NCI-H524 treated with DMSO at 0.1 percent for 48 hours (cell line): ENCODE measurements at places on chromosomes 13 and 19.

GRCh38 chr13:98512774-98513665 lies 63.9 kb downstream of the STK24 start:
- no peak for DNase-seq

- no peak for DNase-seq
These were observed 174.2 kb downstream of the RBM26 start for GRCh38 chr13:79231887-79232286.

DNA sequence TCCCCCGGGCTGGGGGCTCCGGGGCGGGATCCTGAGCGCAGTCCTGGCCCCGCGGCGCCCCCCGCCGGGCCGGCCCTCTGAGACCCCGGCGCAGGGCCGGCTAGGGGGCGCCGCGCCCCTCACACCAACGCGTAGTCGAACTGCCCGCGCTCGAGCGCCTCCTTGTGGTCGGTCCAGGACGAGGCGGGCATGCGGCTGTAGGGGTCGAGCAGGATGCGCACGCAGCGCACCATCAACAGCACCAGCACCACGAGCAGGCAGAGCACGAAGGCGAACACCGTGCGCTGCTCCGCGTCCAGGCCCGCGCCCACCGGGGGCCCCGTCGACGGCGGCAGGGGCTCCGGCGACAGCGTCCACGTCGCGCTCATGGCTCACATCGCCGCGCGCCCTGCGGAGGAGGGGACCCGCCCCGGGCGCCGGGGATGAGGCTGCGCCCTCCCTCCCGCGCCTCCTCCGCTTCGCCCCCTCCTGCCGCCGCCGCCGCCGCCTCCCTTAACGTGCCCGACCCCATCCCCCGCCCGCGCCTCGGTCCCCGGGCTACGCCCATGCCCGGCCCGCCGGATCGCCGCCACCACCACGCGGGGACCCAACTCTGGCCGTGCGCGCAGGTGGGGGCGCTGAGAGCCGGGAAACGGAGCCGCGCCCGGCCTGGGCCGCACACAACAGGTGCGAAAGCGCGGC lies 624 bp downstream of the CTXN1 start:
- peak; percentile 26 for DNase-seq

- DNase-seq: no peak
These were observed 406.8 kb downstream of the DACH1 start for GRCh38 chr13:71460211-71460610.

DNA sequence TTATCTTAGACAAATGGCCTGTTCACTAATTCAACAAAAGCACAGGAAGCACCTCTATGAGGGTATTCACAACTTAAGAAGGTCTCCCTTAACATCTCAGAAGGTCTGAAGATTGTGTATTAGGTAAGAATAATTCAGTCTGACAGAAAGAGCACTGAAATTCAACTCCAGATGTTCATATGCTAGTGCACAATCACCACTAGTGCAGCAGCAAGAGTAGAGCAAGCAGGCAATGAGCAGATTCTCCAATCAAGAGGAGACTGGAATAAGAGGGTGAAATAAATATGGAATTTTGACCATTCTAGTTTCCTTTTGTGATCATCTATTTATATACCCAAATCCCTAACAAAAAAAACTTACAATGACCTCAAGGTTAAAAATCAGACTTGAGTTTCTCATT lies 52.0 kb downstream of the MPHOSPH8 start:
- no peak for DNase-seq

- DNase-seq: no peak
These were observed 66.2 kb downstream of the ATP11A start for GRCh38 chr13:112756081-112756480.

- DNase-seq: no peak
These were observed 27.1 kb upstream of the DOCK9 start for GRCh38 chr13:99004978-99005377.

- no peak for DNase-seq
These were observed 26.5 kb downstream of the RANBP3 start for GRCh38 chr19:5951338-5951861.

GRCh38 chr19:55152017-55152416 lies 3.0 kb upstream of the TNNT1 start:
- DNase-seq: peak; percentile 30

- no peak for DNase-seq
These were observed 155.7 kb downstream of the SLC7A1 start for GRCh38 chr13:29439601-29440388.

GRCh38 chr19:3250675-3251074 lies 26.2 kb downstream of the CELF5 start:
- DNase-seq: no peak

- DNase-seq: no peak
These were observed 100.7 kb downstream of the SERP2 start for GRCh38 chr13:44474122-44474910.

- peak; percentile 97 for DNase-seq
These were observed 5.0 kb upstream of the MTMR6 start for GRCh38 chr13:25292301-25292700.

- DNase-seq: peak; percentile 54
These were observed 2.0 kb downstream of the ETV2 start for GRCh38 chr19:35643255-35644205.

- DNase-seq: peak; percentile 45
These were observed 228.5 kb downstream of the ZIC5 start for GRCh38 chr13:99743094-99743493.

GRCh38 chr13:76245920-76246319 lies 609.8 kb downstream of the LMO7 start:
- DNase-seq: no peak

DNA sequence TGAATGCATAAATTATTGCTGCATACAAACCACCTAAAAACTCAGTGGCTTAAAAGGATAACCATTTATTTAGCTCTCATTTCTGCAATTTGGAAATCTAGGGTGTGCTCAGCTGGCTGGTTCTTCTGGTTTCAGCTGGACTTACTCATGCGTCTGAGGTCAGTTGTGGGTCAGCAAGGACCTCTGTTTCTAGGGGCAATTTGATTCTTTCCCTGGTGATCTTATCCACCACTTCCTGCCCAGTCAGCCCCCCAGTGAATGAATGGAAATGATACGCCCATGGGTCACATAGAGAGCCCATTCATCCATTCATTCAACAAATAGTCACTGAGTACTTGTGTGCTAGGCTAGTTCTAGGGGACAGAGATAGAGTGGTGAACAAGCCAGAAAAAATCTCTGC lies 9.9 kb downstream of the FXYD5 start:
- DNase-seq: no peak
